ENCODE measurements at places on chromosomes 4 and X.

GRCh38 chr4:101730291-101731117, 60.0 kb upstream of the BANK1 start:
- peak; percentile 41 for DNase-seq

GRCh38 chrX:150074175-150074574, 135.9 kb upstream of the EOLA2 start:
- DNase-seq: no peak

DNA sequence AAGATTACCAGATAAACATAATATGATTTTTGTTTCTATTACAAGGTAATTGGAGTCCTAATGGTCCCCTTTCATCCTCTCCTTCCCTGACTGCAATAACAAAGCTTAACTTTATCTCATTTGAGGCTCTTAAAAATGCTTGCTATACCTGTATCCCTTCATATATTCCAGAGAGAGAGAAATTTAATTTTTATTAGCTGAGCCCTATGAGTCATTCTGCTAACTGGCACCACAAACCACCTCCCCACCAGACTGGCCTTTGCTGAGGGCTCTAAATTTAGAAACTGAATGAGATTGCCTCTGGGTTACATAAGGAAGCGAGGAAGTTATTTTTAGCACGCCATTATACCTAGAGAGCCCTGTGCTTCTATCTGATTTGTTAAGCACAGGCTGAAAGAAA, 27.4 kb downstream of the CBLL2 start:
- peak; percentile 41 for DNase-seq

DNA sequence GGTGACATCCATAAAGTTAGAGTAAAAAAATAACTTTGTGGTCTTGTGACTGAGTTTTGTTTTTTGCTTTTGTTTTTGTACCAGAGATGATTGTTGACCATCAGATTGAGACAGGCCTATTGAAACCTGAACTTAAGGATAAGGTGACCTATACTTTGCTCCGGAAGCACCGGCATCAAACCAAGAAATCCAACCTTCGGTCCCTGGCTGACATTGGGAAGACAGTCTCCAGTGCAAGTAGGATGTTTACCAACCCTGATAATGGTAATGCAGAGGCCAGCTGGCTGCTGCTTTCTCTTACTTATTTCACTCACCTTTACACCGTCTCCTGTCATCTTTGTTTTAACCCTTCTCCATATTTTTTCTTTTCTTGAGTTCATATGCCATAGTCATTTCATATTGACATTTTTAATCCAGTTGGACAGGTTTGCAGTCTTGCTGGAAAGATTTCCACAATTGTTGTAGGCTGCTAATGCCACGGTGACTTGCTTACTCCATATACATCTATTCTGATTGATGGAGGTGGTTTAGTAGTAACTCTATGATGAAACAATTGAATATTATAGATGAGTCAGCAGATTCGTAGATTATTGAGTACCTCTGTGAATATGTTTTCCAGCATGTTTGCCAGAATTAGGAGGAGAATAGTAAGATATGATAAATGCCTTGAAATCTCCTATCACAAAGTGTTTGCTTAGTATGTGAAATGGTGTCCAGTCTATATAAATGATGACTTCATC, 18.3 kb downstream of the SLC4A4 start:
- no peak for DNase-seq

- no peak for DNase-seq
Observed at GRCh38 chr4:141417387-141417786, 196.7 kb downstream of the ZNF330 start.

GRCh38 chrX:130419263-130419662, 17.5 kb downstream of the RBMX2 start:
- no peak for DNase-seq

- no peak for DNase-seq
Observed at GRCh38 chrX:14497184-14497666, 32.1 kb upstream of the GLRA2 start.

- DNase-seq: no peak
Observed at GRCh38 chr4:145680902-145681301, 956 bp downstream of the C4orf51 start.

GRCh38 chr4:7642741-7643458, 208.2 kb upstream of the PSAPL1 start:
- DNase-seq: no peak

GRCh38 chrX:133258481-133258880, 40.3 kb upstream of the TFDP3 start:
- no peak for DNase-seq

- DNase-seq: no peak
Observed at GRCh38 chrX:40005292-40006011, 92.3 kb downstream of the BCOR start.

- DNase-seq: peak; percentile 41
Observed at GRCh38 chr4:126627255-126627654, 1005.5 kb upstream of the INTU start.

- DNase-seq: no peak
Observed at GRCh38 chr4:140113653-140114052, 40.3 kb downstream of the MAML3 start.

DNA sequence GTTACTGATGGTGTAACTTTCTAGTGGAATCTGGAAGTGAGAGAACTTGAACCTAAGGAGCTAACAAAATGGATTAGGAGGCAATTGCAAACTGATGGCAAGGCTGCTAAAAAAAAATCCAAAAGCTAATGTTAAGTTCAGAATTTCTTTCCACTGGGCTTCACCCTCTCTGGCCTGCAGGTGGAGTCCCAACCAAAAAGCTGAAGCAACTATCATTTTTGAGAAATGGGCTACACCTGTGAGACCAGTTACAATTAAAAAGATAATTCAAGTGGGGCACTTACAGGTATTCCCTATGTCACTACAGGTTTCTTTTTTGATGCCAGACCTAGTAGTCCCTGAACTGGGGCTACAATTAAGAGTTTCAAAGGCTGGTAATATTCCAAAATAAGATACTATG, 142.1 kb upstream of the FTHL17 start:
- peak; percentile 25 for DNase-seq

GRCh38 chr4:136328131-136328530, 1204.2 kb downstream of the PCDH18 start:
- no peak for DNase-seq

DNA sequence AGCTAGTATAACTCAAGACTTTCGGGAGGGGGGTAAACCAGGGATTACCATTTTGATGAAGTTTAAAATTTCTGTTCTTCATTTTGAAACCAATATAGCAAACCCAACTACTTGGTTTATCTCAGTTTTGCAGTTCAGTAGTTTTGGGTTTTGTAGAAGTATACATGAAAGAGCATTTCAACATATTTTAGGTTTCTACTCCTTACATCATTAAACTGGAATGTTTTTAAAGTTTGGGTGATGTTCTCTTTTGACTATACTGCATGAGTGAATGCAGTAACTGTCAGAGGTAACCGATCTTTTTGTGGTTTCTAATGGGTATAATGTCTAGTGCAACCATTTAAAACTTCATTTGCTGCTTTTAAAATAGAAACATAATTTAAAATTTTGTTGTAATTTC, 248.3 kb upstream of the MAD2L1 start:
- no peak for DNase-seq

DNA sequence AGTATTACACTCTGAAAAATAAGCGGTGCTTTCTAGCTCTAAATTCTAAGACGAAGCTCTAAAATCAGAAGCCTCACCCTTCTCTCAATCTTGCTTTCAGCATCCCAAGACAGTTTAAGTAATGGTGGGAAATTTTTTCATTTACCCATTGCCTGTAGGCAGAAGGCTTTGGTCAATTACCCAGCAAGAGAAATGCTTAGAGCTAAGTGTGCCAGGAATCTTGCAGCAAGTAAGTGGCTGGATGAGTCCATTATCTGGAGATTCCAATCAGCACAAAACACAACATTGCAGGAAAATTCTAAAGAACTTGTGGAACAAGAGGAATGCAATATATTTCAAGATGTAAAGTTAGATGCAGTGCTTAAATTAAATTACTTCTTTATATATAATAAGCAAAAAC, 28.4 kb downstream of the USP26 start:
- DNase-seq: no peak

DNA sequence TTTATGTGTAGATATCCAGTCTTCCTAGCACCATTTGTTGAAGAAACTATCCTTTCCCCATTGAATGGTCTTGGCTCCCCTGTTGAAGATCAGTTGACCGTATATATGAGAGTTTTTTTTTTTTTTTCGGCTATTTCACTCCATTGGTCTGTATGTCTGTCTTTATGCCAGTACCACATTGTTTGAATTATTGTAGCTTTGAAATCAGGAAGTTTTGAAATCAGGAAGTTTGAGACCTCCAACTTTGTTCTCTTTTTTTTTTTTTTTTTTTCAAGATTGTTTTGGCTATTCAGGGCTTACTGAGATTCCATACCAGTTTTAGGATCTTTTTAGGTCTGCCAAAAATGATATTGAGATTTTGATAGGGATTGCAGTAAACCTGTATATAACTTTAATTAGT, 4.3 kb upstream of the SCD5 start:
- no peak for DNase-seq

- DNase-seq: no peak
Observed at GRCh38 chr4:88244816-88245579, 39.4 kb downstream of the PPM1K start.

GRCh38 chrX:78506248-78506647, 152.9 kb downstream of the RTL3 start:
- DNase-seq: no peak

DNA sequence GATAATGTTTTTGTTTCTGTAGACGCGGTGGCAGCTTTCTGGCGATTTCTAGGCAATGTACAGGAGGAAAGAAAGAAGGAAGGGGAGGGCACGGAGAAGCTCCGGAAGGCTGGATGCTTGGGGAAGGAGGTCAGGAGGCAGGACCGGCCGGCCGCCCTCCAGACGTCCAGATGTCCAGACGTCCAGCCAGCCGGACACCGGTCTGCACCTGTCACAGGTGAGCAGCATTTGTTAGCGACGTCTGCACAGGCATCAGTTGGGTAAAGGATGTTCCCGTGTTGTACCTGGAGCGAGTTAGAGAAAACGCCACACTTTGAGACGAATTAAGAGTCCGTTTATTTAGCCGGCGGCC, 90.0 kb upstream of the PPP2R3B start:
- DNase-seq: no peak

GRCh38 chr4:20735931-20736330, 35.7 kb downstream of the PACRGL start:
- no peak for DNase-seq

GRCh38 chr4:3645711-3646679, 113.8 kb upstream of the LRPAP1 start:
- DNase-seq: no peak

DNA sequence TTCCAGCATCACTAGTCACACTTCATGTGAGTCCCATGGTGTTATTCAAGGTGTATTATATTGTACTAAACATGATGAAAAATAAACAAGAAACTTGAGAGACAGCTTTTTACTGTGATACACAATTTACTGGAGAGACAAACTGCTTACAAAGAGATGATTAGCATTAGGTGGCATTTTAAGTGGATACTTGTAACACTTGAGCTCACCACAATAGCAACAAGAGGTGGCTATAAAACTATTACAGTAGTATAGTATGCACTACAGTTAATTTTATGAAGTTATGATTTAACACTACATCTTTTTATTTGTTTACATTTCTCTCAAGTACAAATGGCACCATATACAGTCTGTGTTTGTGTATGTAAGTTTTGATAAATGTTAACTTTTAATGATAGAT, 246.6 kb downstream of the PARM1 start:
- DNase-seq: no peak

DNA sequence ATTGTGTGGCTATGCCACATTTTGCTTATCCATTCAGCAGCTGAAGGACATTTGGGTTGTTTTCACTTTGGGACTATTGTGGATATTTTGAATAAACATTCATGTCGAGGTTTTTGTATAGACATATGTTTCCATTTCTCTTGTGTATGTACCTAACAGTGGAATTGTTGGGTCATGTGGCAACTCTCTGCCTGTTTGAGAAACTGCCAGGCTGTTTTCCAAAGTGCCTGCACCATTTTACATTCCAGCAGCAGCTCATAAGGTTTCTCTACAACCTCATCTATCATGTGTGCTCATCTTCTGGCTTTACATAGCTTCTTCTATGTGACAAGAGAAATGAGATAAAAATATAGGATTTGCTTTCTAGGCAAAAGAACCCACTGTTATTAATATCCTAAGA, 29.5 kb upstream of the TSPAN5 start:
- no peak for DNase-seq

- no peak for DNase-seq
Observed at GRCh38 chrX:24702362-24703184, 8.9 kb downstream of the POLA1 start.

- no peak for DNase-seq
Observed at GRCh38 chr4:186809070-186809469, 85.4 kb upstream of the FAT1 start.

GRCh38 chr4:176309772-176310171, 10.0 kb upstream of the SPCS3 start:
- no peak for DNase-seq

DNA sequence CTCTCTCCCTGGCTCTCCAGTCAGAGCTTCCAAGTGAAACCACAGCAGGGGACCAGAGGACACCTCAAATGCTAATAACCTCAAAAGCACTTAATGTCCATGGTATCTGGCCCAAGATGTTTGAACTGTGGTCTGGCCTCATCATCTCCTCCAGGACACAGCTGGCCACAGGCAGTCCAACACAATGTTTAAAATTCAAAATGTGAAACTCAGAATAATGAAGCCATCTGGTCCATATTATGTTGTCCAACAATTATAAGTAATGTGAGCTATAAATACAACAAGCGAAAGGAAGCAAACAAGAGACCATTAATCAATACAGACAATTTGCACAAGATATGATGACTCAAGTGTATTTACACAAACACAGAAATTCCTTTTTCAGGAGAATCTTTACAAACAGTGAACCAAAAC, 90.7 kb upstream of the S100G start:
- DNase-seq: no peak

DNA sequence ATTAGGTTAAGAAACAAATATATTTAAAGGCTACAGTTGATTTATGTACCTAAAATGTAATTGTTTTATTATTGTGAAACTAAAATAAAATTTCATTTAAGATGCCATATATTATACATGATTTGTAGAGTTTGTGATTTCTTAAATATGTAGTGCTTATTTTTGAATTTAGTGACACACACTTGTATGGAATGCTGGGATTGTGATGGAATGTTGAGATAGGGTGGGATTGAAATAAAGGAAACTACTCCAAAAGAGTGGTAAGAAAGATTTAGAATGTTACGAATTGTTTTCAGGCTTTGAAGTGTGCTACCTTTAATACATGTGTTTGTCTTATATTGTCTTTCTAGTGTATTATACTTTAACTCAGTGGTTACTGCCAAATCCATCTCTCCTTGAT, 330.3 kb upstream of the PITX2 start:
- no peak for DNase-seq

DNA sequence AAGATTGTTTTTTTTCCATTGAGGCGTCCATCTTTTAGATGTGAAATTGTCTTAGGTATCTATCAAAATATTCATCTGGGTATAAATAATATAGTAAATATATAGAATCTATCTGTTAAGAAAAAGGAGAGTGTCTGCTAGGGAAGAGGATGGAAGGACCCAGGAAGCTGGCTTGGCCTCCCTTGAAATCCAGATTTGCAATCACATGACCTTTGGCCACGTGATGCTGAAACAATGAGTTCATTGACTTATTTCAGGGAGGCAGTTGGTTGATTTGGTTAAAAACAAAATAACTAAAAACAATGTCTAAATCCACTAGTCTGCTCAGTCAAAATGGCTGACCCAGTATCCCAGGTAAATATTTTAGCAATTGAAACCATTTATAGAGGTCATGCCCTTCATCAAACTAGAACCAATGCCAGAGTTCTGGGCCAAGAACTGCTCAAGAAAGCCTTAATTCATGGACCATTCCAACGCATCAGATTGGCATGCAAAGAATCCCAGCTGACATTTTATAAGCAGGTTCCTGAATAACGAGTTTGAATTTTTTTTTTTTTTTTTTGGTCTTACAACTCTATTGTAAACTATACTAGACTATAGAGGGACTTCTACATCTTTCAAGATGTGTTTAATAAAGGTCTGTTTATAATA, 172.7 kb downstream of the MID1 start:
- no peak for DNase-seq

All from HEK293T (cell line).